ENCODE measurements at places on chromosomes 16 and 17. TPM values are rescaled to one million over a fixed set of nuclear protein-coding genes. Genes with fewer than 3 reads are reported as not detected.

Gene SCGB1C2
- total RNA-seq, result not detected

Gene ATP6V0A1
- 35.1 TPM for total RNA-seq

Gene CCL17
- total RNA-seq, result not detected

Gene CCL4
- total RNA-seq, result not detected

Gene KRTAP4-6
- total RNA-seq, result not detected

Gene HCFC1R1
- total RNA-seq, result 222 TPM

Gene ATP2A3
- 4.6 TPM for total RNA-seq

Gene SMIM22
- not detected for total RNA-seq

Gene VTN
- 16.0 TPM for total RNA-seq

Gene TPSD1
- not detected for total RNA-seq

Gene RAMP2
- 0.65 TPM for total RNA-seq

Gene SLC13A2
- total RNA-seq, result 0.10 TPM

Gene CSH2
- not detected for total RNA-seq

Gene RUNDC3A
- 0.54 TPM for total RNA-seq

Gene KRTAP1-1
- not detected for total RNA-seq

Gene TLK2
- total RNA-seq, result 42.7 TPM

Gene KRT39
- not detected for total RNA-seq

Gene ACSM5
- not detected for total RNA-seq

Gene TBC1D3C
- total RNA-seq, result not detected

Gene ORC6
- 46.6 TPM for total RNA-seq

Gene KRTAP16-1
- total RNA-seq, result not detected

Gene DRC7
- 0.10 TPM for total RNA-seq

Gene SCIMP
- total RNA-seq, result not detected

Gene UTS2R
- total RNA-seq, result not detected

Gene GALR2
- 1.6 TPM for total RNA-seq

Gene TMEM114
- total RNA-seq, result not detected

Gene MYH13
- total RNA-seq, result not detected

Gene ITGB4
- total RNA-seq, result 55.6 TPM

Gene SDK2
- 0.33 TPM for total RNA-seq

Gene HSPB9
- total RNA-seq, result not detected

Gene KRTAP17-1
- total RNA-seq, result not detected

Gene KIF2B
- total RNA-seq, result not detected

Gene CHRNE
- 0.15 TPM for total RNA-seq

Gene CORO6
- total RNA-seq, result 5.7 TPM

Gene PRAC2
- not detected for total RNA-seq

Gene SRCIN1
- 2.9 TPM for total RNA-seq

Gene CNTROB
- total RNA-seq, result 42.2 TPM

Gene SLC52A1
- 0.41 TPM for total RNA-seq

Gene KRTAP2-1
- total RNA-seq, result not detected

Gene PRSS22
- 2.0 TPM for total RNA-seq

Gene SLX1B
- total RNA-seq, result 86.9 TPM

Gene SPIRE2
- 6.6 TPM for total RNA-seq

Gene AOC3
- 1.1 TPM for total RNA-seq

Gene ABCA3
- total RNA-seq, result 19.2 TPM

Gene ALDH3A1
- total RNA-seq, result 783 TPM

Gene TNFRSF17
- total RNA-seq, result not detected

Gene CLEC18B
- 0.11 TPM for total RNA-seq

Gene NUP85
- 125 TPM for total RNA-seq

Gene MYCBPAP
- 0.57 TPM for total RNA-seq

Gene BRCA1
- 26.9 TPM for total RNA-seq

Gene SLC12A3
- not detected for total RNA-seq

Gene RNF222
- not detected for total RNA-seq

Gene LRRC75A
- 1.2 TPM for total RNA-seq

Gene VMP1
- 131 TPM for total RNA-seq

Gene COX6A2
- total RNA-seq, result not detected
